ENCODE measurements at places on chromosomes 5 and 9.

DNA sequence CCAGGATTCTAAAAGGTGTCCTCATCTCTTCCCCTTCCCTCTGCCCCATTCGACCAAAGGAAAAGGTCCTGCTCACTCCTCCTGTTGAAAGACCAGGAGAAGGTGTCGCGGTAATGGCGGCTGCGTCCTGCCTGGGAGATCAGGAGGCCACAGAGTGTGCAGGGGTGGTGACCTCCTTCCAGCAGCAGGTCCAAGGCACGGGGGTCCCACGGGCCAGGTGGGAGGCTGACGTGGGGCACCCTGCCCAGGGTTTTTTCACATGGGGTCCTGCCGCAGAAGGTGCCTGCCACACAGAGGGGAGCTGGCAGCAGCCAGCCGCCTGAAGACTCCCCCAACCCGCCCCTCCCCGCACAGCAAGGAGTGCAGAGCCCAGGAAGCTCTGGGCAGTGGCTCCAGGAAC lies 22.2 kb upstream of the ADAMTS2 start:
- DNase-seq, result no peak

DNA sequence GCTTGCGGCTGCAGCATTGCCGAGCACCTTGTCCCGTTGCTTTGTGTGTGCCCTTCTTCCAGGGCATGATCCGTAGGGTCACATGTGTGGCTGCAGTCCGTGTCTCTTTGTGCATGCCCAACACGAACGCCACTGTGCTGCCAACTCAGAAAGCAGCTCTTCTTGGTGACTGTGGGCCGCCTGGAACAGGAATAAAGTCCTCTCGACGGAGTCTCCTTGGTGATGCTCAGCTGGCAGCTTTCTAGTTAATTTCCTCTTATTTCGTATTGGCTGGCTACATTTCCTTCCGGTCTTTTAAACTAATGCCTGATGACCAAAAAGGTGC lies 5.8 kb downstream of the EXOC3 start:
- DNase-seq, result no peak

GRCh38 chr5:158751961-158752655 lies 347.6 kb downstream of the EBF1 start:
- DNase-seq, result no peak

- DNase-seq, result no peak
Observed at GRCh38 chr9:134469041-134469875, 143.0 kb downstream of the RXRA start.

DNA sequence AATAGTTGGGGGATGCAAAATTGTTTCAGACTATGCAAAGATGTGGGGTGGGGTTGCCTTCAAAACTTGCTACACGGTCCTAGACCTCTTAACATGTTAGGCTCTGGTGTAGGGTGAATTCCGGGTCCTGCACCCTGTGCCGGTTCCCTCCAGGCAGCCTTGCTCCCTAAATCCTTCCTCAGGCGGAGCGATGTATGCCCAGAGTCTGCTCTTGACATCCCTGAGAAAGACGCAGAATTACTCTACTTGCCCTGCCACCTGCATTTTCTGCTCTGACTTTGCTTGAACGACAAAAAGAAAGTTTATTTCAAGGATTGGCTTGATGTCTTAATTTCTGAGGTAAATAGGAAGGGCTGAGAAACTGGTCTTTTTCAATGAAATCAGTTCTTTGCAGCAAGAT lies 691 bp downstream of the THBS4 start:
- DNase-seq, result no peak

- DNase-seq, result no peak
Observed at GRCh38 chr5:64298586-64298985, 132.9 kb downstream of the RNF180 start.

GRCh38 chr9:88661759-88662158 lies 126.8 kb downstream of the NXNL2 start:
- DNase-seq, result no peak

GRCh38 chr9:101477214-101477613 lies 41.6 kb upstream of the ALDOB start:
- no peak for DNase-seq

DNA sequence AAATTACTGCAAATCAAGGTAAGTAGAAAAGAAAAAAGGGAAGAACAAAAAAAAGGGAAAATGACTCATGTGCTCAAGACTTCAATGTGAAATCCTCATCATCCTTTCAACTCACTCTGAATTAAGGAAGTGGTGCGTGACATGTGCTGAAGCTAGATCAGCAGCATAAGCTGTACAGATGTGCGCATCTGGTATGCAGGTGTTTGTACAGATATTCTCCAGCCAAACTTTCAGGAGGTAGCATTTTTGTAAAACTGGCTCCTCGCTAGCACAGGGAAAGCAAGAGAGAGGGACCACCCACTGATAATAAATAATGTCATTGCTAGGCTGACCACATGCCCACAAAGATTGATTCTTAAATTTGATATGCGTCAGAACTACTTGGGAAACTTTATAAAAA lies 253.9 kb upstream of the RGMB start:
- no peak for DNase-seq

DNA sequence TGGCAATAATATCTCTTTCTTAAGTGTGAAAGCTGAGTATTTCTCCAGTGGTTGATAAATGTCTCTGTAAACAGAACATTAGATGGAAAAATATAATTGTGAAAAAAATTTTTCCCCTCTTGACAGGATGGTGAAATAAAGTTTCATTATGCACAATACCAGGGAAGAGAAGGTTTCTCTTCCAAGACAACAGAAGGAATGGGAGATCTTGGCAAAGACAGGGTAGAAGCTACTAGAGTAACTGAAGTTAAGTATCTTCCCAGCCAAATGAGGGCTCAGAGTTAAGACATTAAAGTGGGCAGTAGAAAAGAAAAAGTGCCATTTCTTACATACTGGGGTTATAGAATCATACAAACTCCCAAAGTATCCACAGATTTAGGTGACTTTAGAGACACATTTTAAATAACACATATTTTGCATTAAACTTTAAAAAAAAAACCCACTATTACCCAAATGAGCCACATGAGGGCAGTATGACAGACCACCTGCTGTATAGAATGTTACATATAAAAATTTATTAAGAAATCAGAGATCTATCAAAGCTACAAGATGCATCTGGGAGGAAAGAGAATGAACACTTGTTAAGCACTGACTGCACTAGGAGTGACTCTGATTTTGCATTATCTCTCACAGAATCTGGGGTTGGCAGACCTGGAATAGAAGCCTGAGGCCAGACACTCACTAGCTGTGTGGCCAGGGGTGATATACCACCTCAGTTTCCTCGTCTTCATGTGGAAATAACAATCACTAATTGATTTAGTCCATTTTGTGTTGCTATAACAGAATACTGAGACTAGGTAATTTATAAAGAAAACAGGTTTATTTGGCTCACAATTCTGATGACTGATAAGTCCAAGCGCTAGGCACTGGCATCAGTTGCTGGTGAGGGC lies 98.5 kb downstream of the ARSB start:
- DNase-seq, result no peak

All from activated CD8-positive, alpha-beta memory T cell treated with anti-CD3 and anti-CD28 coated beads for 1 hour (primary cell).